Activated T-cell treated with anti-CD3 and anti-CD28 coated beads for 48 hours (primary cell): ENCODE measurements at places on chromosomes 1 and 21.

DNA sequence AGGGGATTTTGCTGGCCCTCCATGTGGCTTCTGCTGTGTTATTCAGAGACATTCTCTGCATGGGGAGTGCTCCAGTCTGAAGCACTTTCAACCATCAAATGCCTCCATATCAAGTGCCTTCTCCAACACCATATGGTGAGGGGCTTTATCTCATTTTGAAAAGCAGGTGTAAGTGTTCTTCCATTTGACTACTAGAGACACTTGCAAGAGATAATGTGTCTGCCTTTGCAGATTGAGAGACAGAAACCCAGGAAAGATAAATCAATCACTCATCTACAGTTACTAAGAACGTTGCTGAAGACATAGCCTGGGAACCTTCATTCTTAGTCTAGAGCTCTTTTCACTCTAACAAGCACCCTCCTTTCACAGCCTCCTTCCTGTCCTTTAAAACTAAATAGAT, 29.5 kb upstream of the REG4 start:
- DNase-seq: no peak

DNA sequence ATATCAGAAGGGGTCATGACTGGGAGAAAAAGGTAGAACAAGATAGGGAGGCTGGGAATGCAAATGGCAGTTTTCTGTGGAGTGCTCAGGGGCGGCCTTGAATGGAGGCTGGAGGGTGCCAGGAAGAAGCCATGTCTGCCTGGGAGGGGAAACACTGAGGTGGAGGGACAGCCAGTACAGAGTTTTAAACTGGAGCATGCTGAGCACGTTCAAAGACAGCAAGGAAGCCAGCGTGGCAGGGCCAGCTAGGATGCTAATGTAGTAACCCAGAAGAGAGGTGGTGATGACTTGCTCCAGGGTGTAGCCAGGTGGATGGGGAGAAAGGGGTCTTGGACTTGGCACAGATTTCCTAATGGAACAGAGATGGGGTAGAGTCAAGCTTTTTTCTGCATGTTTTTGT, 445.8 kb upstream of the VAMP3 start:
- no peak for DNase-seq

DNA sequence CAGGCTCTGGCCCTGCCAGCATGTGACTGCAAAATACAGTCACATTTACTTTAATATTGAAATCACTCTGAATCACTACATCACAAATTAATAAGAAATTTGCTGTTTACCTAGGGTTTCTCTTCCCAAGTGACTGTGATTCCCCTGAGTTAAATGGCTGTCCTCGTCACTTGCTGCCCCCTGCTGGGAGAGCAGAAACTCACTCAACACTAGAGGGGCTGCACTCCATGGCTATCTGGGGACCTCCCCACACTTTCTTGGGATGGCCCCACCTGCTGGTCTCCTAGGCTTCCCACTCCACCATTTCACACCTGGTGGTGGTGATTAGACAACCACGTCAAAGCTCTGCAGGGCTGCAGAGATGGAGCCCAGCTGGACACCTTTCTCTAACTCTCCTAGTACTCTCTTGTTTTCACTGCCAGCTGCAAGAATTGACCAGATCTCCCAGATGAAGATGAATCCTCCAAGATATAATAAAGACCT, 63.4 kb downstream of the CD2 start:
- DNase-seq: peak; percentile 79

DNA sequence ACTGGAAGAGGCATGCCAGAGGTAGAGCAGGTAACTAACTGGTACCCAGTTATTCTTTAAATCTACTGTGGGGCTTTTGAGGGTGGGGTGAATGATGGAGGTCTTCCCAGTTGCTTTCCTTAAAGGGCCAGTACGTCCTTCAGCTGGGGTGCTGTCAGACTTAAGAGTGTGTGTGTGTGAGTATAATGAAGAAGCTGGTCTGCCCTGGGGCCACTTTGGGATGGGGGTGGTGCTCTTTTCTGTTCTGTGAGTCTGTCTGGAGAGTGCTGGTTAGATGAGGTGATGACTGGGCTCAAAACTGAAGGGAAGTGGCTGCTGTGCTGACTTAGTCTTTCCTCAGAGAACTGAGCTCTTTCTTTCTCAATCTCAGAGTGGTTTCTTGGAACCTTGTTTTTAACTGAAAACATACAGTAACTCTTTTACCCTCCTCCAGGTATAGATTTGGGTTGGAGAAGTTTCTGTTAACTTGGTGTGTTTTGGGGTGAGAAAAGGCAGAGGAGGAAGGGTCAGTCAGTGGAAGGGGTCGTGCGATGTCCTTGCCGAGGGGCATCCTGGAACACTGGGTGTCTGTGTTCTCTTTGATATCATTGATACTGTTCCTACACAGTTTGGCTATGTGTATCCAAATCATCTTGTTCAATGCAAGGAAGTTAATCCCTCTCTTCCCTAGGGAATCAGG, 746 bp downstream of the MACF1 start:
- peak; percentile 66 for DNase-seq

DNA sequence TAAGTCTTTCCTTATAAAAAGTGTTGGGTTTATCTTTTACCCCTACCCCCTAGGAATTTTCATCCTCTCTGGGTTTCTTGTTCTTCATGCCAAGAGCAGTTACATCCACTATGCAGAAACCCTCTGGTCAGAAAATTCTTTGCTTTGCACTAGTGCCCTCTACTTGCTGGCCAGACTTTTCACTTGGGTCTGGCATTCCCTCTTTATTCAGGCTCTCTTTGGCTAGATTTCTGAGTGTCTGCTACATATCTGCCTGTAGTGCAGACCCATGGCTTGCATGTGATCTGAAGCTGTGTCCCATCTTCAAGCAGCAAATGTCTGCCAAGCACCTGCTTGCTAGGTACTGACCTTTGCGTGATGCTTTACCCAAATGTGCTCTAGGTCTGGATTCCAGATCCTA, 237.0 kb downstream of the GPATCH2 start:
- DNase-seq: no peak
